G401 (cell line): ENCODE measurements at places on chromosomes 4 and X. TPM values are rescaled to one million over a fixed set of nuclear protein-coding genes. Genes with fewer than 3 reads are reported as not detected.

The TMEM129 gene
- 51.6 and 91.7 TPM in 2 replicates for total RNA-seq

The PNMA6A gene
- 9.1 and 15.1 TPM in 2 replicates for total RNA-seq

The MAGEA4 gene
- not detected in 2 replicates for total RNA-seq

The NAP1L2 gene
- 0.86 TPM in 1 of 2 replicates, not detected in the other for total RNA-seq

The ADH1B gene
- total RNA-seq: not detected in 2 replicates

The MAGED4B gene
- 31.3 and 32.8 TPM in 2 replicates for total RNA-seq

The CYBB gene
- total RNA-seq: not detected in 2 replicates

The ERCC6L gene
- total RNA-seq: 7.6 and 9.4 TPM in 2 replicates

The BEND4 gene
- total RNA-seq: 0.03 and 0.12 TPM in 2 replicates

The GPRASP3 gene
- total RNA-seq: 2.0 and 5.1 TPM in 2 replicates

The SPP1 gene
- total RNA-seq: 568 and 639 TPM in 2 replicates

The TAF7L gene
- total RNA-seq: not detected in 2 replicates

The GLUD2 gene
- 1.4 and 1.7 TPM in 2 replicates for total RNA-seq

The PDZD11 gene
- total RNA-seq: 38.8 and 55.4 TPM in 2 replicates

The ART3 gene
- total RNA-seq: not detected in 2 replicates

The MAGIX gene
- total RNA-seq: 2.7 and 14.2 TPM in 2 replicates

The GPM6B gene
- total RNA-seq: 145 and 154 TPM in 2 replicates

The SMIM31 gene
- total RNA-seq: not detected in 2 replicates

The SLC16A2 gene
- total RNA-seq: 10.5 and 13.5 TPM in 2 replicates

The ADH7 gene
- total RNA-seq: not detected in 2 replicates

The STATH gene
- total RNA-seq: not detected in 2 replicates

The HSFX3 gene
- total RNA-seq: not detected in 2 replicates

The FRG2 gene
- not detected in 2 replicates for total RNA-seq

The ZNF185 gene
- total RNA-seq: 0.43 TPM in 1 of 2 replicates, not detected in the other

The HAUS3 gene
- total RNA-seq: 12.3 and 15.5 TPM in 2 replicates
